Stimulated activated CD4-positive, alpha-beta T cell treated with anti-CD3 and anti-CD28 coated beads, Interleukin-4, amount 100 ng/mL, for 24 hours (primary cell): ENCODE measurements at places on chromosomes 3 and 15.

DNA sequence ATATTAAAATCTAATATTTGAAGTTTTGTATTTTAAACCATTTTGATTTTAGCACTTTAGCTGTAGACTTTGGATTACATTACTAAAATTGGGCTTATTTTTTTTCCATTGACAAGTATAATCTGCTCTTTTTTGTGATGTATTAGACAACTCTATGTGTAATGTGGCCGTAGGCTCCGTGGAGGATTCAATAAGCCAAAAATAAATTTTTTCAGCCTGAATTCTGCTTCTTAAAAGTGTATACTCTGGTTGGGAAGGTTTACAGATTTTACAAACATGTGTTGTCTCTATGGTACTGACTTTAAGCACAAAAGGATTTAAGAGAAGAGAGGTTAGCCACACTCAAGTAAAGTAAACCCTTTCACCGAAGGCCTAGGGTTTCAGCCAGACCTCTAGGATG, 110.8 kb downstream of the PLCL2 start:
- no peak for DNase-seq

DNA sequence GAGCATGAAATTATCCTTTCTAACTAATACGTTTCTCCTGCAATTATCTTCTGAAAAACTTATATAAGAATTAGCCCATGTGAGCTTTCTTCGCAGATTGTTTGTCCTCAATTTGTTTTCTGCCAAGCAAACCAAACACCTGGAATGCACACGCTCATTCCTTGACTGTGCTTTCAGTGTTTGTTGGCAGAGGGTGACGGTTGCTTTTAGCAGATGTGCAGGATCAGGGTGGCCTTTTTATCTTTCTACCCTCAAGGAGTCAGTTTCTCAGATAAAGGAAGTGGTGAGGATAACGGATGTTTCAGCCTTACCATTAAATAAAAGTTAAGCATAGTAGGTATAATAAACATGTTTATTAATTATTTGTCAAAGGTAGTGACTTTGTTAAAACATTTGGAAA, 15.2 kb downstream of the ARPP21 start:
- no peak for DNase-seq

- no peak for DNase-seq
Observed at GRCh38 chr15:53586799-53587198, 172.7 kb downstream of the WDR72 start.

- no peak for DNase-seq
Observed at GRCh38 chr15:92897620-92898019, 2.5 kb upstream of the CHD2 start.

DNA sequence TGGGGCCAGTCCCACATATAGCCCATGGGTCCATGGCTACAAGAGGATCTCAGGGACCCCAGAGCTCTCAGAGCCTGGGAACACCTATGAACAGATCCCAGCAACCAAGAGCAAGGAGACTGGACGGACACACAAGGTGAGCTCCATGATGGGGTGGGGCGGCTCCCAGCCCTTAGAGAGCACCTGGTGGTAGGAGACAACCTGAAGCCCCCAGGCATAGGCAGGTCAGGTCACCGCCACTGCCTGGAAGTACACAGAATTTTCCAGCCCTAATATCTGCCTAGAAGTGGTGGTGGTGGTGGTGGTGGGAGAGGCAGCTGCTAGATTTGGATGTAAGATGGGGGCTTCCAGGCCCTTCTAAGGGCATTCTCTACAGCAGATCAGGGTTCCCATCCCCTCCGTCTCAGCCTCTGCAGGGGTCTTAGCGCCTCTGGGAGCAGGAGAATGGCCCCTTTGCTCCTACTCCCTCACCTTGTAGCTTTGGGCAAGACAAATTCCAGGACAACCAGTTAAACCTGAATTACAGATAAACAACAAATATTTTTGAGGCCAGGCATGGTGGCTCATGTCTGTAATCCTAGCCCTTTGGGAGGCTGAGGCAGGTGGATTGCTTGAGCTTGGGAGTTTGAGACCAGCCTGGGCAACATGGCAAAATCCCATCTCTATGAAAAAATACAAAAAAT, 9.2 kb downstream of the SH2D7 start:
- no peak for DNase-seq

GRCh38 chr15:89893027-89893426, 767 bp downstream of the AP3S2 start:
- no peak for DNase-seq

DNA sequence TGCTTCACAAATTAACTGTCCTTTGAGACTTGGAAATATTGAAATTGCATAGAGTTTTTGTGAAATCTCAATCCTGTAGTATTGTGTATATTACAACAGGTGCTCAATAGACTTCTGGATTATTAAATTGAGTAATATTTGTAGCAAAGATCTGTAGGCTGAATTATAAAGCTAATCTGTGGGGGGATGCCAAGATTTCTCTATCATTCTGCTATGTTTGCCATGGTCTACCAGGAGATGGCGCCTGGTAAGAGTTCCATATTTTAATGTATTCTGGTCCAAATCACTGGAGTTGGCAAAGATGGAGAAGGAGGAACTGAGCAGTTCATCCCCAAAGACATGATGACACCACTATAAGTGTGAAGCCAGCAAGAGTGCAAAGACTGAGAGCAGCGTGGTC, 340.9 kb upstream of the TPRG1 start:
- no peak for DNase-seq

DNA sequence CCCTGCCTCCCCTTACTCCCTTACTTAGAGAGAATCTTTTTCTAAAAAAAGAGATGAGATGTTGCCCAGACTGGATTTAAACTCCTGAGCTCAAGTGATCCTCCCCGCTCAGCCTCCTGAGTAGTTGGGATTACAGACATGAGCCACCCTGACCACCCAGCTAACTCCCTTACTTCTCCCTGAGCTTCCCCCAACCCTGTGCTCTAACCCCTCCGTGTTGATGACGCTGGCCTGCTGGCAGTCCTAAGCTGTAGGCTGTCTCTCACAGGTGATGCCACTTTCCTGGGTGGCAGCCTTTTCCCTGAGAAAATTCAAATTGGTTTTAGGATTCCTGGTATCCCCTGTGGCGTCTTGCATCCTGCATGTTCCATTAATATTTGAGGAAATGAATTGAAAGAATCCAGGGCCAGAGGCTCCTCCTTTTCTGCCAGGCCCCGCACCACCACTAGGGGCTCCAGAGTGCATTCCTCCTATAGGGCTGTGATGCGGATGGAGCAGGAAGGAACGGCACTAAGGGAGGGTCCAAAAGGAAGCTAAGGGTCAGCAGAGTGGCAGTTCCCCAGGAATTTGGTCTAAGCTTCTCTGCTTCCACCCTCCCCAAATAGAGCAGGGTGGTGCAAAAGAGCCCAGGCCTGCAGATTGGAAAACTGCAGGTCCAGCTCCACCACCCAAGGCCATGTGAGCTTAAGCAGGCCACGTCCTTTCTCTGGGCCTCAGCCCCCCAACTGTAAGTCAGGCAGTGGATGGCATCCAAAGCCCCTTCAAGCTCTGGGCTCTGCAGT, 101.1 kb downstream of the DAPK2 start:
- DNase-seq, result peak; percentile 74

DNA sequence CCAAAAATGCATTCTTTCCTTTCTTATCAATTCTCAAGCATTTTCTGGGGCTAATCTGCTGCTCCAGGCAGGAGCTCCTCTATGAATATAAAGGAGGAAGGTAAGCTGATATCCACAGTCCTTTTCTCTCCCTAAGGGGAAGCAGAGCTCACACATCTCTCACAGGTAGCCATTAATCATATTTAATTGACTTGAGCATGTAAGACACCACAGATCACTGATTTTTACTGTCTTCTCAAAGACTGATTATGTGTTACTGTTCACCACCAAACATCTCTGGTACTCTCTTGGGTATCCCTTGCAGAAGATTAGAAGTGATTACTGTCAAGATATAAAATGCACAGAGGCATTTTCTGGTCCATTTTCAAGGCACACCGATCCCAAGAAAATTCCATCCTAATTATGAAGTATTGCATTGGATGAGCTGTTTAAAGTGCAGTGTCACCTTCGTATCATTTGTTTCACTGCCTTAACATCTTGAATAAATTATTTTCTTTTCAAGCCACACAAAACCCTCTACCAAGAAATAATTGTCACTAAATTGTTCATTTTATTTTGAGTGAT, 100.7 kb downstream of the ARPP21 start:
- DNase-seq, result no peak

DNA sequence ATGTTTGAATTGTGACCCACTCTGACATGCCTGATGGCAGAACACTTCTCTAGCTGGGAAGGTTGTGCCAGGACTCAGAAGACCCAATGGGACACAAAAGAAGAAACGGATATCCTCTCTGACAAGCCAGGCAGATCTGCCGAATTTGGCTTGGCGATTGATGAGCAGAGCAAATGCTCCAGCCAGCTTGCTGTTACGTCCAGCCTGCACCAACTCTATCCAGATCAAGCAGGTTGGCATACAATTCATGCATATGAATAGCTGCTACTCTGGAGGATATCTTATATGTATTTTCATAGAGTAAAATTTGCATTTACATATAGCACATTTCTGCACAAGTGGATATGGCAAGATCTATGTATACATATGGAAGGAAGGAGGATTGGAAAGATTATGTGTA, 102.8 kb downstream of the PEX5L start:
- DNase-seq, result no peak

DNA sequence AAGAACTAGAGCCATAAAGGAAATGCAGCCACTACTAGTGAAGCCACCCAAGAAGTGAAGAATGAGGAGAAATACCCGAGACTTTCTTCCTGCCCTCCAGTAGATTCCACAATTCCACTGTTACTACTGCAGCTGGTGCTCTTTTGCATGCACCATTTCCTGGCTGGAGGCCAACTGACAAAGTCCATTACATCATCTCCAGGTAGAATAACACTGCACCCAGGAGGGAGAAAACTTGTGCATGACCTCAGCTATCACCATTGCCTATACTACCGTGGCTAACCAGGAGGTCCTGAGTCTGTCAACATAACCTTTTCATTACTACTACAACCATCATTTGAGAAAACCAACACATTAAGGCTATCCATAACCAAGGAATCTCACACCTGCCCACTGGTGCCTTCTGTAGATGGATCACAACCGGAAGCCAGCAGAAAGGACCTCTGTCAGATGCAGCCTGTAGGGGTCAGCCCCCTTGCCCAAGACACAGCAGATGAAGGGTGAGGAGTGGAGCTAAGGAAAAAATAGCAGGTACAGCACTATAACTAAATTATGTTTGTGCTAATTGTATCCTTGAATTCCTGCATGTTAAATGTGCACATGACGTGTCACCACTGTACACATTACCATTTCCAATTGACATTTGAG, 200.8 kb upstream of the C2CD4B start:
- no peak for DNase-seq

DNA sequence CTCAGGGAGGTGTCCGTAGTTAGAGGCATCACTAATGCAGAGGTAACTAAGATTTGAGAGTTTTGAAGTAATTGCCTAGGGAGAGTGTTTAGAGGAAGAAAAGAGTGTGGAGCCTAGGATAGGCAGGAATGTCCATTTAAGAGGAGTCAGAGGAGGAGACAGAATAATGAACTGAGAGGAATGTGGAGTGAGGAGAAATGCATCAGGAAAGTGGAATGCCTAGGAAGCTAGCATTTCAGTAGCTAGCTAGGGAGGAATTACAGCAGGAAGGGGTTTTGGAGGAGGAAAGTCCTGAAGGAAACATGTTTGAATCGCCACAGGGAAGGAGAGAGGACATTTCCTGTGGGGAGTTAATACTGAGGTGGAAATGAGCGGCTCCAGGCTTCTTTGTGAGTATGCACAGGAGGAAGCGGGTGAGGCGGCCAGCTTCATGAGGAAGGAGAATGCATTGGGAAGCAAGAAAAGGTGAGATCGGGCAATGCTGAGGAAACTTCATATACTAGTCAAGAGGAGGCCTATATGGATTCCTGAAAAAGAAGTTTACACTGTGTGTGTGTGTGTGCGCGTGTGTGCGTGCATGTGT, 154.3 kb downstream of the TMEM108 start:
- DNase-seq, result no peak

- no peak for DNase-seq
Observed at GRCh38 chr15:95291898-95292472, 1038.5 kb upstream of the NR2F2 start.

- DNase-seq, result no peak
Observed at GRCh38 chr3:171654809-171655208, 155.5 kb downstream of the PLD1 start.

- no peak for DNase-seq
Observed at GRCh38 chr3:111538681-111539083, 3.3 kb upstream of the CD96 start.

GRCh38 chr3:21694506-21694905, 56.5 kb downstream of the ZNF385D start:
- DNase-seq, result no peak

DNA sequence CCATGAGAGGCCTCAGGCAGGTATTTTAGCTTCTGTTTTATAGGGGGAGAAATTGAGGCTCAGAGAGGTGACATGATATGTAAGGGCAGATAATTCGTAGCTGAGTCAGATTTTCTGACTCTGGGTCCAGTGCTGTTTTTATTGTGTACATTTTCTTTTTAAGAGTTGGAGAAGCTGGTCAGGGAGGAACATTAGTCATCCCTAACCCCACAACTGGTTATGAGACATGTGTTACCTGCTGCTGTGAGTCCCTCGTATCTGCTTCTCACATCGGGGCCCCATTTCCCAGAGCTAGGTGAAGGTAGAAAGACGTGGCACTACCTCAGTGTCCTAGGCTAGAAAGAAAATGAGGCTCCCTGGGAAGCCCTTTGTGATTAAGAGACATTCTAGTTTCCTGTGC, 28.6 kb downstream of the GALNT15 start:
- DNase-seq, result no peak

DNA sequence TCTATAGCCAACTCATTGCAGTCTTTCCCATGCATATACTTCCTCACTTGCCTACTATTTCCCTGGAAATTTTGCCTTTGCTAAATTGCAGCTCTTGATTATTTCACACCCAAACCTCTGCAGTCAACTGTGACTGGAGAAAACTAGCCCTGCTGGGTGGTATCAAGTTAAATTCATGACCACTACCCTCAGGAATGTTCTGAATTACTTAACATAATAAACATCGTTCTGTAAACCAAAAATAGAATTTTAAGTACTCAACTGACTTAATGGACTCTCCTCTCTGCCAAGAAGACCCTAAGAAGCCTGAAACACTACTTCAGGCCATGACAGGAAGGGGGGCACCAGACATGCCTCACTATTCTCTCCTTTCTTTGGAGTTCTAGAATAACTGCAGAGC, 1278.0 kb upstream of the GBE1 start:
- DNase-seq, result no peak

DNA sequence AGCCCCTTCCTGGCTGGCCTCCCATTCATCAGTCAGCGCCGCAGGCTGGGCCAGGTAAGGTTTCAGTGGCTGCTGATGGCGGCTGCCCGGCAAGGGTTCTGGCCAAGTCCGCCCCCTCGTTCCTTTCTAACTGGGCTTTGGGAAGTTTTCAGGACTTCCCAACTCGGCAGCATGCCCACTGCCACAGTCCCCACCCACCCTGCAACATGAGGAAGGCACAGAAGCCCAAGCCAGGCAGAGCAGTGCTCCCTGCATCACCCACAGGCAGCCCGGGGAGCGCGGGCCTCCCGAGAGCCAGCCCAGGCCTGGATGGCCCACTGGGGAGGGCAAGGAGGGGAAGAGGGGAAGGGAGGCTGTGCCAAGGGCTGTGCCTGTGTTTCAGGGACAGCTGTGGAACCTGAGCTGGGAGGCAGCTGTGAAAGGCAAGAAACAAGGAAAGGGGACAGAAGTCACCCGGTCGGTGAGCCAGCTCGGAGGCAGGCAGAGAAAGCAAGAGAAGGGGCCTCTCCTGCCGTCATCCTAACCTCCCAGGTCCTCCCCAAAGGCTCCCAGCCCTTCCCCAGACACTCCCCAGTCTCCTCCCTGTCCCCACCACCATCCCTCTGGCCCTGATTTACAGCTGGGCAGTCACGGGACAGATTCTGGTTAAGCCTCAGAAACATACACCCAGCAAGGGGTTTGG, 73.9 kb downstream of the CPN2 start:
- no peak for DNase-seq

- DNase-seq, result no peak
Observed at GRCh38 chr15:67156834-67157233, 91.4 kb downstream of the SMAD3 start.
